ENCODE measurements at places on chromosomes 2 and 18.
A peak's percentile ranks its signal among the peaks of the same experiment; 100 is the strongest.

- H3K27me3 ChIP-seq = no peaks in the 10 kb centered on the region
- no peaks in the 10 kb centered on the region for H3K36me3 ChIP-seq
- peaks cover 1% of the 10 kb centered on the region for H3K4me1 ChIP-seq
- H3K27ac ChIP-seq = no peak overlapping the region
- no peak for DNase-seq
Measured at GRCh38 chr2:47617028-47617427, 165.9 kb upstream of the MSH6 start.

DNA sequence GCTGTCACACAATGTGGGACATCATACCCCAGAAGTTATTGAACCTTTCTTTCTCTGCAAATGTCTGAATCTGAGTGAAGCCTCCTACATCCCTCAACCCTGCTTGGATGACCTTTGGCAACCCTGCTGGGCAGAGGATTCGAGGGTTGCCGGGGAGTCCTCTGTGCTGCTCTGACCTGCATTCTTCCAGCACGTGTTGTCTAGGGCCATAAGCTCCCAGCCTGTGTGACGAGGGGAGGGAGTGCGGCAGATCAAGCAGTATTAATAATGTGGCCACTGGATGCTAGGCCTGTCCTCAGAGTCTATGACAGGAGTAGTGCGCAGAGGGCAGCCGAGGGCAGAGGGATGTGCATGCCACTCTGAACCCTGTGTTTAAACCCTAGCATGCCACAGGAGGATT, 58.8 kb downstream of the RPL37A start:
- peaks cover 15% of the 10 kb centered on the region for H3K27me3 ChIP-seq
- H3K4me3 ChIP-seq = no peak overlapping the region
- H3K36me3 ChIP-seq = no peaks in the 10 kb centered on the region

- H3K4me3 ChIP-seq = no peak overlapping the region
- H3K27ac ChIP-seq = no peak overlapping the region
- H3K36me3 ChIP-seq = peaks cover 28% of the 10 kb centered on the region
- H3K27me3 ChIP-seq = no peaks in the 10 kb centered on the region
- no peak for DNase-seq
Measured at GRCh38 chr18:36993068-36993467, 164.1 kb downstream of the KIAA1328 start.

DNA sequence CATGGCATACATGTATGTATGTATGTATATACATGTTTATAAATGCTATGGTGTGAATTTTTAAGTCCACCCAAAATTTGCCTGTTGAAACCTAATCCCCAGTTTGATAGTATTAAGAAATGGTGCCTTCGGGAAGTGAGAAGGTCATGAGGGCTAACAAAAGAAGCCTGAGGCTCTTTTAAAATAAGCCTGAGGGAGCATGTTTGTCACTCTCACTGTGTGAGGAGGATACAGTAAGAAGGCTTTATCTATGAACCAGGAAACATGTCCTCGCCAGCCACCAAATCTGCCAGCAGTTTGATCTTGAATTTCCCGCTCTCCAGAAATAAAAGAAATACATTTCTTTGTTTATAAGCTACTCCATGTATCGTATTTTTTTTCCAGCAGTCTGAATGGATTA, 163.0 kb upstream of the LINC00305 start:
- H3K36me3 ChIP-seq = no peaks in the 10 kb centered on the region
- H3K4me1 ChIP-seq = no peaks in the 10 kb centered on the region
- no peak for DNase-seq

- peaks cover 21% of the 10 kb centered on the region for H3K27me3 ChIP-seq
- H3K36me3 ChIP-seq = no peaks in the 10 kb centered on the region
- no peak overlapping the region for H3K4me3 ChIP-seq
- no peaks in the 10 kb centered on the region for H3K4me1 ChIP-seq
- DNase-seq = no peak
Measured at GRCh38 chr2:229674830-229675530, 39.4 kb downstream of the DNER start.

GRCh38 chr2:231613331-231613662, 20.6 kb downstream of the TEX44 start:
- H3K36me3 ChIP-seq = no peaks in the 10 kb centered on the region
- no peak for DNase-seq

DNA sequence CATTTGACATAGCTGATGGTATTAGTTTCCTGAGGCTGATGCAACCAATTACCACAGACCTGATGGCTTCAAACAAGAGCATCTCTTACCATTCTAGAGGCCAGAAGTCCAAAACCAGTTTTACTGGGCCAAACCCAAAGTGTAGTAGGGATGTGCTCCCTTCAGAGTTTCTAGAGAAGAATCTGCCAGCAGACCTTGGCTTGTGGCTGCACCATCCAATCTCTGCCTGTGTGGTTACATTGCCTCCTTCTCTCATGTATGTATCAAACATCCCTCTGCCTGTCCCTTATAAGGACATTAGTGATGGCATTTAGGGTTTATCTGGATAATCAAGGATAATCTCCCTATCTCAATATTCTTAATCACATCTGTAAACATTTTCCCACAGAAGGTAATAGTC, 4.5 kb upstream of the SNRNP27 start:
- DNase-seq = no peak
- no peak overlapping the region for H3K4me3 ChIP-seq
- no peaks in the 10 kb centered on the region for H3K27me3 ChIP-seq
- H3K27ac ChIP-seq = no peak overlapping the region

DNA sequence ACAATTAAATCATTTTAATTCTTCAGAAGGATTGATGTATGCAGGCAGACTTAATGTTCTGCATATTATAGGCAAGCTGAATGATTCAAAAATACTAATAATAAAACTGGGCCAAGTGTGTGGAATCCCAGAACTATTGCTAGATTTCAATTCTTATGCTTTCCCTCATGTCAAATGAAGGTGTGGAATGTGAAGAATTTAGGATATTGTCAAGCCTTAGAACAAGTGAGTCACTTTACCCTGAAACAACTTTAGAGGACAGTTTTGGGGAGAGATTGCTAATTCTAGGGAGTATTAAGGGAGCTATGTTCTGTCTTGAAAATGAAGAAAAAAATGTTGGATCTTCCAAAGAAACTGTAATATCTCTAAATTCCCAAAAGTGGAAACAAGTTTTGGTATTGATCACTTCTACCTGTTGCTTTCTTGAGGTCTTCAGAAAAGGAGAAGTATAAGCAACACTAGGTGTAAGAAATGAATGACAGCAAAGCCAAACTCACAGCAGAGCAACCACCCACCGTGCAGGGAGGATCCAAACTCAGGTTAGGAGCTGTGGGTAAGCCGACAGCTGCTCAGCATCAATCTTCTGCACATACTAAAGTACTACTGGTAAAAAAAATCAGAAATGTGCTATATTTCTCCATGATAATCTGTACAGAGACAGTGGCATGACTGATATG, 818.1 kb downstream of the SLC4A3 start:
- H3K4me1 ChIP-seq = no peaks in the 10 kb centered on the region
- H3K27ac ChIP-seq = no peak overlapping the region
- DNase-seq = no peak
- H3K36me3 ChIP-seq = no peaks in the 10 kb centered on the region

DNA sequence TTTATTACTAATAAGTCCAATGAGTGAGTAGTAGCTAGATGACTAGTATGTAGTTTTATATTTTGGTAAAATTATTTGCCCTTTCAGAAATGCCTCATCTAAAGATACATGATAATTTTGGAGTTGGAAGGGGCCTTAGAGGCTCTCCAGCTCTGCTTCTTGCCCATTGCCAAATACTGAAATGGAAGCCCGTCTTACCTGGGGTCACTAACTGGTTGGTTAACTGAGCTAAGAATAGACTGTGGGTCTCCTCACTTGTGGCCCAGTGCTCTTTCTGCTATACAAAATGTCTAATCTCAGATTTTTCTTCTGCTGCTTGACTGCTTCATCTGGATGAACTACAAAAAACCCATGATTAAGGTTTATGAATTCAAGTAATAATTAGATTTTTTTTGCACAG, 67.1 kb downstream of the CLIP4 start:
- H3K4me1 ChIP-seq = no peaks in the 10 kb centered on the region
- H3K4me3 ChIP-seq = no peak overlapping the region
- no peak for DNase-seq
- no peak overlapping the region for H3K27ac ChIP-seq
- peaks cover 3% of the 10 kb centered on the region for H3K36me3 ChIP-seq

- H3K27me3 ChIP-seq = no peaks in the 10 kb centered on the region
- no peak overlapping the region for H3K4me3 ChIP-seq
- no peak for DNase-seq
- H3K4me1 ChIP-seq = no peaks in the 10 kb centered on the region
- H3K27ac ChIP-seq = no peak overlapping the region
Measured at GRCh38 chr2:145464866-145465265, 944.9 kb upstream of the ZEB2 start.

DNA sequence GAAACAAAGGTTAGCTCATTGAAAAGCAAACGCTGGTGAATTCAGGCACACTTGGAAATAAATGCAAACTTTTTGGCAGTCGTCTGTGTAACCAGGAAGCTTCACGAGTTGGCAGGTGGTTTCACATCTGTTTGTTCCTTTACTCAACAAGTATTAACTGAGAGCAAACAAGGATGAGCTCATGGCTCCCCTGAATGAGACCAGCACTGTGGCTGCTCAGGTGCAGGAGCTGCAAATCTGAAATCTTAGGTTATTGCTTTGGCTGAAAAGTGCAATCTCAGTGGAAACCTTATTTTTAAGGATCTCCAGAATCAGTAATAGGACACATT, 46.3 kb downstream of the SH3RF3 start:
- H3K4me3 ChIP-seq = no peak overlapping the region
- peaks cover 8% of the 10 kb centered on the region for H3K27me3 ChIP-seq
- no peak for DNase-seq
- H3K4me1 ChIP-seq = peaks cover 8% of the 10 kb centered on the region
- no peaks in the 10 kb centered on the region for H3K36me3 ChIP-seq
- H3K27ac ChIP-seq = no peak overlapping the region

DNA sequence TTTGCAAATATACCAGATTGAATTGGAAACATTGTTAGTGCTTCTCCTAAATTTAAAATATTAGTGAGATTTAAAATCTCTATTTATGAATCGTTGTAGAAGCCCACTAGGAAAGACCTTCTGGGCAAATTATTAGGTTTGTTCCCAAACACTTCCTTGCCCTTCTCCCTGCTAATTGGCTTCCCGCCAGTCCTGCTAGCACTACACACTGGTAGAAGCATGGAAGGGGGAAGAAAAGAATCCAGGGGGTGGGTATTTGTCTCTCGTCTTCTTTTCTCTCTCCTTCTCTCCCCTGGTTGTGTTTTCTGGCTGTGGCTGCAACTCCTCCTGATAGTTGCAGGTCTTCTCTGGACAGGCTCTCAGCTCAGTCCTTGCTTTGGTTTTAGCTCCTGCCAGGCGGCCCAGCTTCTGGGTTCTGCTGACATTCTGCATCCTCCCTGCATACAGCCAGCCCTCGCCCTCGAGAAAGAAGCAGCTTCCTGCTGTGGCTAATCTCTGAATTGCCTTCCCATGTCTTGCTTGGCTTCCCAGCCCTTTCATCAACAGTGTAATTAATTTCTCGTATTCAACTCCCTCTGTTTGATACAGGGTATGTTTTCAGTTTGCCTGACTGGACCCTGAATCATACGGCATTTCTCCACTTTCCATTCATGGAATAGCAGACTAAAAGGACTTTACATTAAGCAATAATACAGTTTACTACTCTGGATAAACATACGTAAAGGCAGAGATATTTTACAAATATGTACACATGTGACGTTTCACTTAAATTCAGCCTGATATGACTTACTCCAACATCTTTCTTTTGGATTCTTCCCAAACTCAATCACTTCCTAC, 6.9 kb upstream of the PARD3B start:
- H3K36me3 ChIP-seq = no peaks in the 10 kb centered on the region
- H3K4me3 ChIP-seq = no peak overlapping the region
- no peak overlapping the region for H3K27ac ChIP-seq
- H3K27me3 ChIP-seq = peaks cover 3% of the 10 kb centered on the region
- H3K4me1 ChIP-seq = no peaks in the 10 kb centered on the region

- DNase-seq = no peak
- H3K4me1 ChIP-seq = peaks cover 10% of the 10 kb centered on the region
- no peaks in the 10 kb centered on the region for H3K36me3 ChIP-seq
Measured at GRCh38 chr2:234189230-234189629, 138.7 kb downstream of the SPP2 start.

DNA sequence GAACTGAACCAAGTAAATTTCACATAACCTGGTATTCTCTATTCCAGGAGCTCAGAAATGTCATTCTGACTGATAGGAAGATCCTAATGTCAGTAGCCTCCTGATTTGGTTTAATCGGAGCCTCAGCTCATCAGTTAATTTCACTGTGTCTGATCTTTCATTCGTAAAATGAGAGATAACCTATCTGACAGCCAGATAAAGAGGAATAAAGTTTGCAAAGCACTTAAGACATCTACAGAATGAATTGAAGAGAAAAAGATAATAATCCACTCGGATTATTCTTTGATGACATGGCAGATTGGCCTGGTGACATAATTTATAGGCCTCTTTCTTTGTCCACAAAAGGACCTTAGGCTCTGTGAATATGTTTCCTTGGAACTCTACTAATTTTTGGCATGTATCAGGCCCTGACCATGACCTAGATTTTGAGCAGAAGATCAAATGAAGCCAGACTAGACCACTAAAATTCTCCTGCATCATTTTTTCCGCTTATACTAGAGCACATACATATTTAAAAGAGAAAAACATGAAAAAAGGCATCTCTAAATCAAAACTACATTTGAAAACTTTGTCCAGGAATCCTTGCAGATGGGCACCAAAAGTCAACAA, 312.4 kb downstream of the MTX2 start:
- peaks cover 14% of the 10 kb centered on the region for H3K27me3 ChIP-seq
- H3K4me1 ChIP-seq = no peaks in the 10 kb centered on the region
- H3K27ac ChIP-seq = no peak overlapping the region
- H3K36me3 ChIP-seq = no peaks in the 10 kb centered on the region
- H3K4me3 ChIP-seq = no peak overlapping the region

DNA sequence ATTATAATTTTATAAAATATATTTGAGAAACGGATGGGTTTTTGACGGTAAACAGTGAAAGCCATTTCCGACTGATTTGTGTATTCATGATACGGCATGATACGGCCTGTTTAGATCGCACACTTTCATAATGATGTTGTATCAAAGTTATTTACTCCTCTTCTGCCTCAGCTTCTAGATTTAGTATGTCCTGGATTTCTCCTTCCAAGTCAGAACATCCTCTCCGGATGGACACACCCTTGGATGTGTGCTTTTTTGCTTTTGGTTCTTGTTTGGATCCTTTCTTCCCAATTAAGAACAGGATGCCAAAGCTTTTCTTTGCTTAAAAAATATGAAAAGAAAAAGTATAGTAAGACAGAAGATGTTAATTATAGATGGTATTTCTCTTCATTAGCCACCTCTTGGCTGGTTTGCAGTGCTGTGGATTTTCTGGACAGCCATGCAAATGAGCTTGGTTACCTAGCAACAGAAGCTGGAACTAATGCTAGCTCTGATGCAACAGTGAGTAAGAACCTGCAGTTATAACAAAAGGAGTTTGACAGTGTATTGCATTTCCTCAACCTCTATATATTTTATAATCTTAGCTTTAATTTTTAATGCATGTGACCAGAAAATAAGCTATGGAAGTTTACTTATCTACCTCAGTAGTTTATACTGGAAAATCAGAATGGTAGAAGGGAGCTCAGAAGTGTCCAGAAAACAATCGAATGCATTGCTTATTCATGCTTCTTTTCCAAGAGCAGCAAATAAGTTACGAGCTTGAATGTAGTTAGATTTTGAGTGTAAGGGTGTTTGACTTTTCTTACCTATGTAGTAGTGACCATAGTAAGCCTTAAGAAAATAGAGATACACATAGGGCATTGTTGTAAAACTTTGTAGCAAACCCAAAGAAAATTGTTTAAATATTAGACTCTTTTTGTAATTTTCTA, 27.9 kb downstream of the RMND5A start:
- peaks cover 46% of the 10 kb centered on the region for H3K4me1 ChIP-seq
- no peaks in the 10 kb centered on the region for H3K27me3 ChIP-seq
- peak overlapping the region; percentile 44 for H3K4me3 ChIP-seq
- peaks cover 65% of the 10 kb centered on the region for H3K36me3 ChIP-seq
- no peak for DNase-seq

GRCh38 chr2:231930593-231931281, 4.5 kb upstream of the NPPC start:
- H3K4me1 ChIP-seq = peaks cover 23% of the 10 kb centered on the region
- no peak for DNase-seq
- no peak overlapping the region for H3K27ac ChIP-seq
- H3K4me3 ChIP-seq = no peak overlapping the region

Data from activated B cell treated with CpG ODN at 0.5 μM for 24 hours (primary cell).